ENCODE measurements at places on chromosomes 7 and 10.

GRCh38 chr10:130570074-130570473 lies 433.9 kb downstream of the GLRX3 start:
- DNase-seq = no peak

DNA sequence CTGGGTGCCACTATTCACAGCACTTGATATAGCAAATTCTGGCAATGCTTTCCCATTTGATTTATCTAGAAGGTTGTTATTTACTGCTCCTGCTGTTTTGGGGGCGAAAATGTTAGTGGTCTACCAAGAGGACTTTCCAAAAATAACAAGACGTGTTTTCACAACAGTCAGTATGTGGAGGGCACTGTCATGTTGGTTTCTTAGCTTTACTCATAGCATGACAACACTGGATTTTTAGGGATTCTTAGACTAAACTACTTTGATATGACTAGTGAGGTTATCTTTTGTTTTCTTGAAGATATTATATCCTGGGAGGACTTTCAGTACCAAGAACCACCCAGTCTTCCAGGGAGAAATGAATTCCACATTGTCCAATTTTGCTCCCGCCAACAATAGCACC lies 49.4 kb downstream of the NUDCD3 start:
- DNase-seq = no peak

GRCh38 chr10:131743190-131744151 lies 157.3 kb upstream of the PPP2R2D start:
- DNase-seq = peak; percentile 73

GRCh38 chr7:139526578-139527544 lies 3.4 kb downstream of the CLEC2L start:
- DNase-seq = no peak

DNA sequence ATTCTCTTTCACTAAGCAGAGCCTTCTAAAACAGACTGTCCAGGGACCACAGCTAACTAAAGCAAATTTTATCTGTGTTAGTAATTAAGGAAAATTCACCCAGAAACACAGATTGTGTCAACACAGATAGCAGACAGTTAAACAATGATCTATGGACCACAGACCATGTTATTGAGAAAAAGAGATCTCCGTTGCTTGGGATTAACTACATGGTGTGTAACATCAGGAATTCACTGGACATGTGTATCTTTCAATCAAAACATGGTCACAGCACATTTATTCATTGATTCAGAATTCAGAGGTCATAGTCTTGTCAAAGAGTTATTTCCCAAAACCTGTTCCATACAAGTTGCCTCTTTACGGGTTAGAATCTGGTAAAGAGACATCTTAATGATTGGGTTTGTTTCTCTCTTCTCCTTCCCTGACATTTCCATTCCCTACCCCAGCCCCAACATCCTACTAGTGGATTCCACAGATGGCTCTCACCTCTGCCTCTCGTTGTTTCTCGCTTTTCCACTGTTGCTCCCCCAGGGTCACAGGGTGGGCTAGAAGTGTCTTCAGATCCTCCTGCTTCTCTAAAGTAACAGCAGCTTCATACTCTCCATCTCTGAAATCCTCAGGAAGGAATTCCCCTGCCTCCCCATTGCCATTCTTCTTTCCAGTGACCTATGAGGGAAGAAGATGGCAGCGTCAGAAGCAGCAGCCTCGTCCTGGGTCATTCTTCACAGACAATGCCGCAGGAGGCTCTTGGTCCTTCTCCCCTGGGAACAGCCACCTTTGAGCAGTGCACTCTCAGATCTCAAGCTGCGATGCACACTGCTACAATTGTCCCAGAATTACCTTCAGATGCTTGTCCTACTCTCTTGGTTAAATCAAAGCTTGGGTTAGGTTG lies 958 bp downstream of the ANKRD1 start:
- no peak for DNase-seq

DNA sequence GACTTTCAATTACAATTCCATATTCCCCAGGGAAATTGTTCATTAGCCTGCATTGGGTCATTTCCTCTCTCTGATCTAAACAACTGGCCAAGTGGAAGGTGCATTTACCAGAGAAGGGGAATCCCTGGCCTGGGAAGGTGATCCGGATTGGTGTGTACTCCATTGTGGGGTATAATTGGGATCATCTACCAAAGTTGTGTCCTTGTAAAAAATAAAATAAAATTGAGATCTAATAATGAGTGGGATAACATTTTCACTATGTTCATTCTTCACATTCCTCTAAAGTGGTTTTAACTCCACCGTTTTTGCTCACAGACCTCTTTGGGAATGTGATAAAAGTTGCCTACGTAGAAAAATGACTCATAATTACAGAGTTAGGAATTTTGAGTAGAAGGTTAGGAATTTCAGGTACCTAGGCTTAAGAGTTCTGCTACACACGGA lies 22.8 kb downstream of the ARL5B start:
- no peak for DNase-seq

GRCh38 chr7:37354656-37355131 lies 94.0 kb downstream of the ELMO1 start:
- no peak for DNase-seq

DNA sequence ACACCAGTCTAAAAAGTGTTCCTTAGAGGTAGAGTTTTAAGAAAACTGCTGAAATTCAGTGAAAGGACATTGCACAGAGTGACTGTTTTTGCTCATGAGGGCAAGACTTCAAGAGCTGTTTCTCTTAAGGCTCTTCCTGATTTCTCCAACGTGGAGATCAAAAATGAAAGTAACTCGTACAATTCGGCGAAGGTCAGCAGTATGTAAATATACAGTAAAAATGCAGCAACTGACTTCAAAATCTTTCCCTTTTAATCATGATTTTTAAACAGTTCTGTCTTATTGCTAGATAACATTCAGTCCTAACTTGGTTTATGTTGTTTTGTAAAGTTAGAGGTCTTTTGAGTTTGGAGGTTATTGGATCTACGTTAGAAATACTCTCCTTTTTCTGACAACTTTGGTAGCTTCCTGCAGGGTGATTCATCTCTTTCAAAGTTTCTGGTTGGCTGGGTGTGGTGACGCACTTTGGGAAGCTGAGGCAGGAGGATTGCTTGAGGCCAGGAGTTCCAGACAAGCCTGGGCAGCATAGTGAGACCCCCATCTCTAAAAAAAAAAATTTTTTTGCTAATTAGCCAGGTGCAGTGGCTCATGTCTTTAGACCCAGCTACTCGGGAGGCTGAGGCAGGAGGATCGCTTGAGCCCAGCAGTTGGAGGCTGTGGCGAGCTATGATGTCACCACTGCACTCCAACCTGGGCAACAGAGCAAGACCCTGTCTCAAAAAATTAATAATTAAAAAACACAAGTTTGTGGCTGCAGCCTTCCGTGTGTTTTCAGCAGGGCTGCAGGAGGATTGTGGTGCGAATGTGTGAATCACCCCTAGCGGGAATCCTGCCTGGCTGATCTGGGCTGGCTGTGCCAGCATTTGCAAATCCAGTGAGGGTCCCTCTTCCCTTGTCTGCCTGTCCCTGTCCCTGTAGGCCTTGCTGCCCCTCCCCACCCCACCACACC lies 29.2 kb upstream of the AP5Z1 start:
- DNase-seq = no peak

DNA sequence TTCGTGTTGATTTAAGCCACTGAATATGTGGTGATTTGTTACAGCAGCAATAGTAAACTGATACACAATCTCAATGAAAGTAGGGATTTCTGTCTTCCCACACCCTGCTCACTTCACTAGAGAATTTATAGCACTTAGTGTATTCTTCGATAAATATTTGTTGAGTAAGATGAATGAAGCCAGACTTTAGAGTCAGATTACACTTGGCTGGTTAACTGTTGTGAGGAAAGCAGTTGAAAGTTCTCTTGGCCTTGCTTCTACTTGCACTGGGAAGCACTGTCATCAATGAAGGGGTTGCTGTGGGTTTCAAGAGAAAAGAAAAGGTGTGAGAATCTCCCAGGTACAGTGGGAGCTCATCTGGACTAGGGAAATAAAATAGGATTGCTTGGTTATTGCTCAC lies 82.1 kb upstream of the IGFBP3 start:
- no peak for DNase-seq

DNA sequence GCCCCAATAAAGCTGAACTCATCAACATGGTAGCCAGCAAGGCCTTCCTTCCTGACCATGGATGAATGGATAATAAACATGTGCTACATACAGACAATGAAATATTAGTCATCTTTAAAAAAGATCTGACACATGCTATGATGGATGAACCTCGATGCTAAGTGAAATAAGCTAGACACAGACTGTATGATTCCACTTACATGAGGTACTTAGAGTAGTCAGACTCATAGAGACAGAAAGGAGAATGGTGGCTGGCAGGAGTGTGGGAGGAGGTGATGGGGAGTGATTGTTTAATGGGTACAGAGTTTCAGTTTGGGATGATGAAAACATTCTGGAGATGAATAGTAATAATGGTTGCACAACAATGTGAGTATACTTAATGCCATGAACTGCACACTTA lies 114.1 kb upstream of the SORCS3 start:
- no peak for DNase-seq

DNA sequence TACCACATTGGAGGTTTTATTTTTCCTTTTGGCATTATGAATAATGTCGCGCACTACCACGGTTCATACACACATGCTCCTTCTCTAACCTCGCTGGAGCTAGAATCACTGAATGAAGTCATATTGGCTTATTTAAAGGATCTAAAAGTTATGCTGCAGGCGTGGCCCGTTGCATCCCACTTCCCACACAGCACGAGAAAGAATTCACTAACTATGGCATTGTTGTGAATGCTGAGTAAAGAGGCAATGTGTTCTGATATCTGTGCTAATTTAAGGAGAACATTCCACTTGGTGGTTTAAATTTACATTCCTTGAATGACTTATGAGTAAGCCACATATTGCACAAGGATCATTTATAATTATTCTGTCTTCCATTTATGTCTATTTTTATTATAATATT lies 20.7 kb downstream of the TCERG1L start:
- no peak for DNase-seq

DNA sequence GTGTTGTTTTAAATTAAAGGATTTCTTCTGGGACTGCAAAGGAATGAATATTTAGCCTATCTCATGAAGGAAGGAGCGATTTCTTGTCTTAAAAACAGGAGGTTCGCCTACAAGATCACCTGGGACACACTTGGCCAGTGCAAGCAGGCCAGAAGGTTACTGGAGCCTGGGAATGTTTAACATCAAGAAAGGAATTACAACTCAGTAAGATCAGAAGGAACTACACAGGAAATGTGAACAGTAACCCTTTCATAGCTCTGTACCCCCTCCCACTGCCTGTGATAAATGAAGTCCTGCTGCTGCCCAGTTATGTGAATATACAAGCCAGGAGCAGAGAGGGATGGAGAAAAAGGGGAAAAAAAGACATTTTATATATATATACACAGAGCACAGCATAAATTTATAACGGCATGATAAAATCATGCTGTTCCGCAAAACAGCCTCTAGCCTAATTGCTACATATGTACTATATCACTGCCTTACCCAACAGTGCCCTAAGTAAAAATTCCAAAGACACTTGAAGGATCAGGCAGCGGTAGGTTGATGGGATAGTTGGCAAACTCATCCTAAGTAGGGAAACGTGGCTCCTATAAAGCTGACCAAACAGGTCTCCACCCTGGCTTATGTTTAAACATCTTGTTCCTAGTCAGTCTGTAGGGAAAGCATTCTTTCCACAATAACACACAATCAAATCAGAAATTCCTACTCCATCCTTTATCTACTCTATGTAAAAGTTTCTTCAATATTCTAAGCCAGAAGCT lies 63.8 kb downstream of the ZNF438 start:
- no peak for DNase-seq

- no peak for DNase-seq
Observed at GRCh38 chr7:138370956-138371355, 89.1 kb upstream of the TRIM24 start.

- peak; percentile 91 for DNase-seq
Observed at GRCh38 chr10:119103903-119104653, at the start of gene DENND10. Gene DENND10 (plus strand): TSS chr10:119104113. CDS start chr10:119104143, 30 bp downstream.

Data from retina (tissue), 1 donor.